ENCODE measurements at places on chromosomes 3 and 15.

DNA sequence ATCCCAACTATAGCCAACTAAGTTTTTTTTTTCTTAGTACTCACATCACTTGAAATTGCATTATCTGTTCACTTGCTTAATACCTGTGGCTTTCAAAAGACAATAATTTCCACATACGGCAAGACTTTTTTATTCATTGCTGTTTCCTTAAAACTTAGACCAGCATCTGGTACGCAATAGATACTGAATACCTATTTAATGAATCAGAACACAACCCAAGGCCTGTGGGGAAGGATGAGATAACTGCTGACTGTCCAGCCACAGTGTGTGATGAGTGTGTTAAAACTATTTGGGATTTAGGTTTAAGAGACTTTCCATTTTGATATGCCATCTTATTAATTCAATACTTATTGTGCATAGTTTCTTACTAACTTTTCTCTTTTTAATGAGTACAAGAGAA, 988.7 kb downstream of the NTRK3 start:
- no peak for DNase-seq

DNA sequence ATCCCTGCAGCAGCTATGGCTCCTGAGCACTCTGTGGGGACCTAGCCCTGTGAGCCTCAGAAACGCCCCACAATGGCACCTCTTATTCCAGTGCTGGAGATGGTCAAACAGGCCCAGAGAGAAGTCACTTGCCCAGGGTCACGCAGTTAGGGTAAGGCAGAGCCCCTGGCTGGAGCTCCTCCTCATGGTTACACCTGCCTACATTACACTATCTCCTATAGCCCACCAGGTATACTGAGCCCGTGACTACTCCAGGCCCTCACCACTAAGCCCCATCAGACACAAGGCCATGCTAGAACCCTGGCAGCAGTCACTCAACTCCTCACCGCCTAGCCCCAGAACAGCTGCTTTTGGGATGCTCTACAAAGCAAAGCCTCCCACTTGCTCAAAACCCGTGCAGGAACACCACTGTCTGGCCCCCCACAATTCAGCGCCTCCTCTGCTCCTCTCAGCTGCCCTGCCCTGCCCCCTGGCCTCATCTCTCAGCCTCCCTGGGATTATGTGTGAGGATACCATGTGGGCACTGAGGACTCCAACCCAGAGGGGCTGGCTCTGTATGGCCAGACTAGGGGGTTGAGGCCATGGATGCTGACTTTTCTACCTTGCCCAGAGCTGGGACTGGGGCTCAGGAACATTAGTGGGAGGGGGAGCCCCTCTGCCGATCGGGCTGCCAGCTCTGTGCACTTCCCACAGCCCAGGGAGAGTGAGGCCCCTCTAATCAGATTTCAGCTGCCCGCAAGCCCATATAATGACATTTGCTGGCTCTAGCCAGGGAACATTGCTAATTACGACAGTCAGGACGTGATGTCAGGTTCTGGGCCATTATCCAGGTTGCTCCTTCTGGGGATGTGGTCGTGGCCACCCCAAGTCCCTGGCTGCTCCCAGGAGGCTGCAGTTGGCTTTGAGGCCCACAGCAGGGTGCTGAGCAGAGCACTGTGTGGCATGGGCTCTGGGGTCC, 4.0 kb downstream of the NT5DC2 start:
- no peak for DNase-seq

DNA sequence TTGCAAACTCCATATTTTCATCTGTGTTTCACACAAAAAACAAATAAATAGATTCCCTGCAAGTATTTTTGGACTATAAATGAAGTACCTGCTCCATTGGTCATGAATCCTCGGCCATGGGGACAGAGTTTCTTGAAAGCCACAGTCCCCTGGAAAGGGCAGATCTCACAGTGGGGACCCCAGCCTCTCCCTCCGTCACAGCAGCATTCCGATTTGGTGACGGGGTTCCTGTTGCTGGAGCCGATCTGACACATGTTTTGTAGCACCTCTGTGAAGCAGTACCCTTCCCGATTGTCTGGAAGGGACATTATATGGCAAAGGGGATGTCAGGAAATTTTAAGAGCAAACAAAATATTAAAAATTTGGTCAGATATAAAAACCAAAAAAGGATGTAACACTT, 96.2 kb downstream of the DUT start:
- no peak for DNase-seq

- no peak for DNase-seq
Measured at GRCh38 chr3:38578081-38578475, 71.4 kb downstream of the SCN5A start.

- no peak for DNase-seq
Measured at GRCh38 chr15:85583923-85584390, 203.6 kb downstream of the AKAP13 start.

DNA sequence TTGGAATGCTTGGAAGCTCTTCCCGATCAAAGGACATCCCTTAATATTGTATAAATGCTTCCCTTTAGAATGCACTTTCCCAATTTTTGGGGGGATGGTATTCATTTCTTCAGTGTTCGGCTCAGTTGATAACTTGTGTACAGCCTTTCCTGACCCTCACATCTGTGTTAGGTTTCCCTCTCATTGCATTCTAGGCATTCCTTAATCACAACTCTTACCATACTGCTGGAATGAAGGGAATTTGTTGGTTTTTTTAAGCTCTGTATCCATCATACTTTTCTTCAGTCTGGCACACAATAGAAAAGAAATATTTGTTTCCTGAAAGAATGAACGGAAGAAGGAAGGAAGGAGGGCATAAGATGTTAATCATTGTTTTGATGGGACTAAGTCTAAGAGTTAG, 119.5 kb downstream of the CHST2 start:
- no peak for DNase-seq

- no peak for DNase-seq
Measured at GRCh38 chr3:50470658-50471057, 32.8 kb downstream of the CACNA2D2 start.

GRCh38 chr15:39482459-39482858, 98.4 kb upstream of the THBS1 start:
- DNase-seq = no peak

- no peak for DNase-seq
Measured at GRCh38 chr3:159455741-159456181, 532.9 kb upstream of the IL12A start.

GRCh38 chr3:193711166-193711485, 118.1 kb downstream of the OPA1 start:
- no peak for DNase-seq

- no peak for DNase-seq
Measured at GRCh38 chr15:33608714-33609113, 297.9 kb downstream of the RYR3 start.

Data from stimulated activated CD4-positive, alpha-beta T cell treated with anti-CD3 and anti-CD28 coated beads, Interleukin-1b, Interleukin-23, amount 100 ng/mL, for 1 hour (primary cell).